ENCODE measurements at places on chromosomes 3 and 15.

DNA sequence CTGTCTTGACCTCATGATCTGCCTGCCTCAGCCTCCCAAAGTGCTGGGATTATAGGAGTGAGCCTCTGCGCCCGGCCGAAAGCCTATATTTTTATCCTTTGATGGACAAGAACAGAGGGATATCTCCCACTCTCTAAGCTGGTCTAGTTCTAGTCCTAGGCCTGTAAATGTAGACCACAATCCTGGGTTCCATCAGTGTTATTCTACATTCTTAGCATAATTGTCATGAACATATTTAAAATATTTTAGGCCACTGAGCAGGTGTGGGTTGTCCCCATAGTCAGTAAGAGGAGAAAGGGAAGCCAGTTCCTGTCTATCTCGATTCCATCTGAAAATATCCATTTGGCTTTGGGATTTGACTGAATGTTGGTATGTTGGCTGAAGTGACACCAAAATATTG is 118.1 kb downstream of the EBLN2 start:
- no peak for DNase-seq

DNA sequence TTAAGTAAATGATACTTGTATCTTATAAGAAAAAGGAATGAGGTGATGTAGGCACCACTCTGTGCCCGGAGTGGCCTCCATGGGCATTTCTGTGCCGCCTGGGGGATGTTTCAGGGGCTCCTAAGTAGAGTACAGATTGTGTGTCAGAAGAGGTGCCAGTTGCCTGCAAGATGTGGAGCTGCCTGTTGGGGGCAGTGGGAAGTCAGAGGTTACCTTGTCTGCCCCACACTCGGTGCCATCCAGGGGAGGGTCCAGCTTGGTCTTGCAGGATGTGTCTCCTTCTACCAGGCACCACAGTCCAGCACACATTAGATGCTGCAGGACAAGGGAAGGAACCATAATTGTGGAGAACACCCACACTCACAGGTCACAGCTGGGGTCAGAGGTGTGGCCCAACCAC is 208.8 kb downstream of the ADAMTS17 start:
- DNase-seq = no peak

DNA sequence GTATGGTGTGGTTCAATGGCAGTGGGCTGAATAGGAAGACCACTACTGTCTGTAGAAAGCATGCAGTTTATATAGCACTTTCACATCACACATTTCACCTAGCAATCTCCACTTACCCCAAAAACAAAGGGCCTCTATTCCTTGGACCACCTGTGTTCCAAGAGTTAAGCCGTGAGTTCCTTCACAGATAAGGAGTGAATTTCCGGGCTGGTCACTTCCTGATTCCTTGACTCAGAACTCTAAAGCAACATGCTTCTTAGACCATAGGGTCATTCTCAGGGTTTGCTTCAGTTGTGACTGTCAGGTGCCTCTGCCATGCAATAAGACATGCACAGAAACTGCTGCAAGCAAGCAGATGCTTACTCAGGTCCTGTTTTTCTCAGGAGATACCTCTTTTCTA is 588.5 kb upstream of the TGFBR2 start:
- no peak for DNase-seq

GRCh38 chr15:81113204-81113657 is 20.8 kb upstream of the CFAP161 start:
- no peak for DNase-seq

DNA sequence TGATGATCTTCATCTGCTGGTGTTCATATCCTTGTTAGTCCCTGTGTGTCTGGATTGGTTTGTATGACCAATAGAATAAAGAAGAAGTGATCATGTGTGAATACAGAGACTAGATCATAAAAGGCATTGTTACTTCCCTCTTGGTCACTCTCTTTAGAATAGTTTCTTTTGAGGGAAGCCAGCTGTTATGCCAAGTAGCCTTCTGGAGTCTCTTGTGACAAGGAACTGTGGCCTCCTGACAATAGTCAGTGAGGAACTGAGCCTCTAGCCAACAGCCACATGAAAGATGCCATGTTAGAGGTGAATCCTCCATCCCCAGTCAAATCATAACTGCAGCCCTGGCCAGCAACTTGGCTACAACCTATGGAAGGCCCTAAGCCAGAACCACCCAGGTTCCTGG is 63.0 kb upstream of the SMAD3 start:
- DNase-seq = no peak

- no peak for DNase-seq
These were observed 1.6 kb upstream of the DALRD3 start for GRCh38 chr3:49019941-49020329.

DNA sequence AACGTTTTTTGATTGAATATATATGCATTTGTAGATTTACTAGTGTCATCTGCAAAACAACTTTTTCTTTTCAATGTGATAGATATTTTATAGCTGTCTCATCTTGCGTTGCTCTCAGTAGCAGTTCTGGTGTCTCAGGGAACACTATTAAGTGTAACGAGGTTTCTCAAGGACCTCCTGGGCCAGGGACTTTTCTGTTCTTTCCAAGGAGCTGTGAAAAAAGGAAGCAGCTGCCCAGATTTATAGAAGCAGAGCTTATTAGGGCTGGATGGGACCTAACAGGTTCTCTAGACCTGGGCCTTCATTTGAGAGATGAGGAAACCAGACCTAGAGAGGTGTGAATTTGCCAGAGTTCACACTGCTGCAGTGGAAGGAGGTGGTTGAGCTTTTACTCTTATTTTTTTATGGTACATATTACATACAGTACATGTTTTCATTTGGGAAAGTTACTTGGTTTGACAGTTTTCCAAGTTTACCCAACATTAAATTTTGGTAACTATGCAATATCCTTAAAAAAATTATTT is 16.1 kb downstream of the MAP2K1 start:
- DNase-seq = no peak

DNA sequence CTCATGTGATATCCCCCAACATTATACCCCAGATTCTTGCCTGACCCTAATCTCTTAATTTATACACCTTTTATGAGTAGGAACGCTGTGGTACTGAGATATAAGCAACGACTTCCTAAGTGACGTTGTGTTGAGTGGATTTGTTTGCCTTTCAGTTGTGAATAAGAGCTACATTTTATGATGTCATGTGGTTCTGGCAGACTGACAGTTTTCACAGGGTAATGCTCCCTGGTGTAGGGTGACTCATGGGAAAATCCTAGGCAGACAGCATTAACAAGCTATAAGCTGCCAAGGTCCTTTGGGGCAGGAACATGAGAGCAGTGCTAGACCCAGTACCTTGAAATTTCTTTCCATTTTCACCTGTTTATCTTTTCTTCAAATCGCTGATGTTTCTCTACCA is 11.2 kb downstream of the C3orf52 start:
- DNase-seq = peak; percentile 6

DNA sequence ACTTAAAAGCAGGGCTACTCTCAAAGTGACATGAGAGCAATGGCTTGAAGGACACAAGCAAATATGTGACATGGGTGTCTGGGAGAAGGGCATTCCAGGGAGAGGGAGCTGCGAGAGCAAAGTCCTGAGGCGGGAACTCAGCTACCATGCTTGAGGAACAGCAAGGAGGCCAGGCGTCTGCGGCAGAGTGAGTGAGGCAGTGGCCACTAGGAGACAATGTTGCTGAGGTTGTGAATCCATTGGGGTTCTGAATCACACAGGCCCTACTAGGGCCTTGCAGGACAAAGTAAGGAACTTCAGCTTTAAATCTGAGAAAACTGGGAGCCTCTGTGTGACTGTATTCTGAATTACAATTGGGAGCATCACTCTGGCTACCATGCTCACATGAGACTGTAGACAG is 94.1 kb upstream of the PRICKLE2 start:
- no peak for DNase-seq

DNA sequence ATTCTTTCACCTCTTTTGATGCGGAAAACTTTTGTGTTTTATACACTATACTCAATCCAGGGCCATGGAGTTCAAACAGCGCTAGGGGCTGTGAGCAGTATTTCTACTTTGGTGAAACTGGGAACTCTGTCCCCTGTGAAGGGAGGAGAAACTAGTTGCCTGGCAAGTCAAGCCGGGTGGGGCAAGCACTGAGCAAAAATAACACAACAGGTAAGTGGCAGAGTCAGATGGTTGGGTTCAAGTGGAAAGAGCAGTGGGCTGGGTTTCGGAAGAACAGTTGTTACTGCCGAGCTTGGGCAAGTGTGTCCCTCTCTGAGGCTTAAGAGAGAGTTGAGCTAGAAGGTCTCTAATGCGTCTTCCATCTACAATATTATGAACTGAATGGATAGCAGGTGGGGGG is 59.7 kb upstream of the ROPN1 start:
- DNase-seq = no peak

GRCh38 chr15:85154061-85154460 is 172.4 kb downstream of the PDE8A start:
- DNase-seq = no peak

DNA sequence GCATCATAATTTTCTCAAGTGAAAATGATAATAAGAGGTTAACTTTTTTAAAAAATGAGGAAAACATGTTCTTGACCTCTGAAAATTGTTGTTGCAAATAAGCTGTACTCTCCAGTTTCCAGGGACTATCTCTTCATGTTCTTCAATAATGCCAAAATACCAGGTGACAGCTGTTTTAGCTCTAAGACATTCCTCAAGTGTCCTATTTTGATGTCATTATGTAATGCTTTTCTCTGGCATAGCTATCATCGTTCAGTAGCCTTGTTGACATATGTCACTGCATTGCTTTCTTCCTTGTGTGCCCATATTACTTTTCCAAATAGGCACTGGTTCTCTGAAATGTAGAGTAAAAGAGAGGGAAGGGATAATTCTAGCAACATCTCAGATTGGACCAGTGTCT is 5.7 kb upstream of the FILIP1L start:
- DNase-seq = no peak

GRCh38 chr3:5197470-5198312 is 10.2 kb downstream of the EDEM1 start:
- peak; percentile 34 for DNase-seq

DNA sequence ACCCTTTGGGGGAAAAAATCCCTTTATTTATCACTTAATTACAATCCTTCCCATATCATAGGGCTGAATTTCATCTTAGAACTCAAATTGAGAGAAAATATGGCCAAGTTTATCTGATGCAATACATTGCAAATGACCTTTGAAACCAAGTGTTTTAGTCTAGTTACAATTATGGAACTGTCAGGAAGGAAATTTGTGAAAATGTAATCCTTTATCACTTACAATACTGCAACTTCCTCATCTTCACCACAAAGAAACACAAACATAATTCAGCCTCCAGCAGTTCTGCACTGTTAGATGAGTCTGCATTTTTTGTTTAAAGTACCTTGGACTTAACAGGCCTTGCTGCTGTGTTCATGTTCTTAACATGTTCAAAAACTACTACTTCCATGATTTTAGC is 4.6 kb downstream of the CCPG1 start:
- peak; percentile 24 for DNase-seq

GRCh38 chr3:46931631-46932331 is 44.8 kb downstream of the CCDC12 start:
- no peak for DNase-seq

DNA sequence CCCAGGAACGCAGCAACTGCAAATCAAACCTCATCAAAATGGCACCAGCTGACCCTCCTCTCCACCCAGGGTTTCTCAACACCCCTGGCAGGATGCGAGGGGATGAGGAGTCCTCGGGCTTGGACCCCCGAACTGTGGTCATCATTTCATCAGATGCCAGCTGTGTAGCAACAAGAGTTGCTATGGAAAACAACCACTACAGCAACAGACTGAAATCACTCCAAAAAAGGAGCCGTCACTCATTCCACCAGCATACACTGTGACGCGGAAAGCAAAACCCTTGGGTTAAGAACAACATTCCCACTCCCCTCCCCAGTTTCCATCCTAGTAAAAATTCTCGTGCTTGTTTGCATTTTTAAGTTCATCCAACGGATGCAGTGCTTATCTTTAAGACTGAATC is 40.1 kb downstream of the VGLL4 start:
- no peak for DNase-seq

GRCh38 chr3:165830746-165831145 is 6.5 kb downstream of the BCHE start:
- no peak for DNase-seq

GRCh38 chr3:80052271-80052670 is 284.5 kb upstream of the ROBO1 start:
- DNase-seq = no peak

DNA sequence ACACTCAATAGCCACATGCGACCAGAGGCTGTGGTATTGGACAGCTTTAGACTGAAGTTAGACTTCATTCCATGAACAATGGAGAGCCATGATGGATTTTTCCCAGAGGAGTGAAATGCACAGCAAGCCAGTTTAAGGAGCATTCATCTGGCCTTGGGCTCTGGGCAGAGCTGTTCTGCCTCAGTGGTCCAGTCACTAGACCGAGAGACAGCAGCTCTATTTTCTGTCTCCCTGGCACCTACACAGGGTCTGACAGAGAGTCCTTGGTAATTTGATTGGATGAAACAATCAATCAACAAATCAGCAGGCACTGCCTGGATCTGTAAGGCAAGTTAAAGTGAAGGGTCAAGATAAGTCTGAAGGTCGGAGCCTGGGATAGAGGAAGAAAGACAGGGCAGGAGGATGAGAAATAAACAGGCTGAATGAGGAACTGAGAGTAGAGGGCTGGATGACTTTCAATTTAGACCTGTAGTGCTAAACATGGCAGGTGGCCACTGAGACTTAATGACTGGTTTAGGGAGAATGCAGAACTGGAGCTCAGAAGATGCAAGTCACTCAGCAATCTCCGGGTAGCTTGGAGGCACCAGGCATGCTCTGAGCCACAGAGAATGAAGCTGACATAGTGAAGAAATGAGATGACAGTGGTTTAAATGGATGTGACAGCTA is 98.5 kb upstream of the SLC25A36 start:
- peak; percentile 38 for DNase-seq

DNA sequence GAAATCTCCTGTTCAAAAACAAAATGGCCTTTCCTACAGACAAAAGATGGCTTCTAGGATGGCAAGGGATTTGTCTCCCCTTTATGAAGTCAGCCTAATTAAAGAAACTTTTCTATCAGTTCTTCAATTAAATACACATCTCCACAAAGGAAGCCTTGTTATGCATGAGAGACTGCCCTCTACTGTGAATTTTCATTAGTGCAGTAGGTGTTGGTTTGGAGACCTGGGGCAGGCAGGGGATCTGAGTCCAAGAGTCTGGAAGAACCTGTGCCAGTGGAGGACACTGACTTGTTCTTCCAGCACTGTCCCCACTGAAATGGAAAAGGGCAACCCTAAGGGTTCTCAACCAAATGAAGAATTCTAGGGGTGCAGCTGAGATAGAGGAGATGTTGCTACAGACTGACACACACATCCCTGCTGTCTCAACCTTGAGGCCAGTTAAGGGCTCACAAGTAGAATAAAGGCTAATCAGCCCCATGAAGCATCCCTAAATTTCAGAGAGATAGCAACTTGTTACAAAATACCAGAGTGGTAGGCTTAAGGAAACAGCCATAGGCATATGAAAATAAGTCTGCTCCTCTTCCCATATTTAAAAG is 174.0 kb upstream of the PRICKLE2 start:
- DNase-seq = peak; percentile 69

GRCh38 chr15:101201411-101202174 is 50.3 kb downstream of the CHSY1 start:
- peak; percentile 67 for DNase-seq

All from pons (tissue), 1 donor.